ENCODE measurements at places on chromosomes 5 and 9.

DNA sequence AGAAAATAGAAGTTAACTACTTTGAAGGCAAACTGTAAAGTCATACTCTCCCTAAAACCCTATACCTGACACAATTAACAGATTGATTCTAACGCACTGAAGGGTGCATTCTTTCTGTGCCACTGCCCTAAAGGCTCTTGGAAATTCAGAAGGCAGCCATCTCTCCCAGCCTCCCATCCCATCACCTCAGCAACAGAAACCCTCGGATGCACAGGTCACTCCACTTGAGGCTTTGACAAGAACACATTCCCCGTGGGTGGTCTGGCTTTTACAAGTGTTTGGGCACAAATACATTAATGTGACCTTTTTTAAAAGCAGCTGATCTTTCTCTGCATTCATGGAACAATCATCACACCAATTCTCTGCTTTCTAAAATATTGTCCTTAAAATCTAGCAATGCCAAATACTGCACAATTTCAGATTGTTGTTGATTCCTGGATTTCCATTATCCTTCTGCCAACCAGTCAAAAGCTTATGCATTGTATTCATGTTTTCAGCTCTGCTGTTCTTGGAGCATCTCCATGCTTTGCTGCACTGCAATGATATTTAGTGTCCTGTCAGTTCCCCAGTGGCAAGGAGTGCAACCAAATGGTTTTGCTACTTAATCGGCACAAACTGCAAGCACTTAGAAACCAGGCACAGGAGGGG is 175.6 kb downstream of the TMEM161B start:
- no peak for DNase-seq

GRCh38 chr9:89375191-89375760 is 57.0 kb downstream of the SECISBP2 start:
- no peak for DNase-seq

DNA sequence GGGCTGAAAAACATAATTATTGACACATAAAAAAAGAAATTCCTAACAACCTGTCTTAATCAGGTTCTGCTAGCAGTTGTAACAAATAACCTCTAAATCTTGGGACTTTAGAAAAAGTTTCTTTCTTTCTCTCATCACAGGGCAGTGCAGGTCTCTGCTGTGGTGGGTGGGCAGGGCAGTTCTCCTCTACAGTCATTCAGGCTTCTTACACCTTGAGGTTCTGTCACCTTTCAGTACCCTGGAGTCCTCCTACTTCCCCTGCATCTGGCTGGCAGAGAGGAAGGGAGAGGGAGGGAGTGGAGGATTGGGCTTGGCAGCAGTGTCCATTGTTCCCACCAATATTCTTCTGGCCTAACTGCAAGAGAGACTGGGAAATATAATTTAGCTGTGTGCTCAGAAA is 112.2 kb upstream of the ANKRD55 start:
- DNase-seq, result no peak

DNA sequence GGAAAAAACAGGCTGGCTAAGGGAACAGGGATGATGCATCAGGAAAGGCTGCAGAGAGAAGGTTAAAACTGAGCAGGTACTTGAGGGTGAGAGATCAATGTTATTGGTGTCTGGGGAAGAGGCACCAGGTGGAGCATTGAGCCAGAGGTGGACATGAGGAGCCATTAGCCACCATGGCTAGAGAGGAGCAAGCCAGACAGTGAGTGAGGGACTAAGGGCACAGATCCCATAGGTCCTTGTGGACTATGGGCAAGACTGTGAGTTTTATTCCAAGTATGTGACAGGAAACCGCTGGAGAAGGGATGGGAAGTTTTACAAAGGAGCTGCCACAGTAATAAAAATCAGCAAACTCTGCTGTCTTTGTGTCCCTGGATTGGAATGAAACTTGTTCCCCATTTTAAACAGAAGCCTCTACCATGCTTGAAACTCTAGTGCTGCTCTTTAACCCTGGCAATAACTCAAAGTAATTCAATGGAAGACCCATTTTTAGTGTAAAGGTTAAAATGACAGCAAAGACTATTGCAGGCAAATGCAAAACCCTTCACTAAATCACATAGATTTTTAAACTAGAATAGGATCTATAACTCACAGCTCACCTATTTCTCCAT is 349.8 kb downstream of the ENC1 start:
- no peak for DNase-seq

GRCh38 chr5:110973510-110973909 is 98.0 kb upstream of the TSLP start:
- no peak for DNase-seq

GRCh38 chr5:16229357-16229940 is 49.9 kb upstream of the MARCHF11 start:
- no peak for DNase-seq
